ENCODE measurements at places on chromosomes 16 and 17.
A peak's percentile ranks its signal among the peaks of the same experiment; 100 is the strongest.

DNA sequence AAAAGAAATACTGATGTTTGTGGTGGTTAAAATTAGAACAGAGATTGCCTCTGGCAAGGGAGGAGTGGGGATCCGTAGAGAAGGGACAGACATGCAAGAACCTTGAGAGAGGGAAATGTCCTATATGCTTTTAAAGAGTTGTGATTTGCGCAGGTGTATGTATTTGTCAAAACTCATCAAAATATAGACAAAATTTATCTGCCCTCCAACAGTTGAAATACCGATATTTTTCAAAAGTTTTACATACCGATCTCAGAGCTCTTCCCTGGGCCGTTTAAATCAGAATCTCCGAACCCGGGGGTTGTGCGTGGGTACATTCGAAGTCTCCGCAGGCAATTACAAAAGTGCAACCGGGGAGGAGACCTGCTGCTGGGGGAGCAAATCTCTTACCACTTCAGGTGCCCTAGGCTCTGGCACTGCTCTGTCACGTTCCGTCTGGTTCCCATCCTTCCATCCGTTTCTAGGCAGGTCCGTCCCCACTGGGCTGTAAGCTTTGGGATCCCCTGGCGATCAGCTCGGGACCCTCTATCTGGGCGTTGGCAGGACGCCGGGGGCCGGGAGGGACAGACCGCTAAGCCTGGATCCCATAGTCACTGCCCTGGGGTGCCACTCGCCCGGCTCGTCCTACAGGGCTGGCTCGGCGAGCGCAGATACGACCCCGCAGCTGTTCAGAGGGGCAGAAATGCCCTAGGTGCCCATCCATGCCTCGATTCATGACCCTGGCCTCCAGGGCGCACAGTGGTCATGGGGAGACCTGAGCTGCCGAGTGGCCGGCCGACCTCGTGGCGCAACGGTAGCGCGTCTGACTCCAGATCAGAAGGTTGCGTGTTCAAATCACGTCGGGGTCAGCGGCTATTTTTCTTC is 4.2 kb downstream of the BORCS6 start:
- DNase-seq: peak; percentile 91

DNA sequence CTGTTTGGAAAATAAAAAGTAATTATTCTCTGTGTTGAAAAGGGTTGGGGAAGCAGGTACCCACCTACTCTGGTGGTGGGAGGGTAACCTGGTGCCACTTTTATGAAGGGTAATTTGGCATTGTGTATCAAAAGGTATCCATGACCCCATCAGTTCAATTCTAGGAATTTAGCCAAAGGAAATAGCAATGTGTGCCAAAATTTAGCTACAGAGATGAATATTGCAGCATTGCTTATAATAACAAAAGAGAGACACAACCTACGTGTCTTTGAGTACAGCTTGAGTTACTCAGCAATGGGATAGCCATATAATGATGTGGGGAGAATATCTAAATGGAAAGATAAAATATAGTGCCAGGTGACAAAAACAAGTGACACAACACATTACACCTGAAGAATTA is 170.7 kb downstream of the NTN1 start:
- no peak for DNase-seq

DNA sequence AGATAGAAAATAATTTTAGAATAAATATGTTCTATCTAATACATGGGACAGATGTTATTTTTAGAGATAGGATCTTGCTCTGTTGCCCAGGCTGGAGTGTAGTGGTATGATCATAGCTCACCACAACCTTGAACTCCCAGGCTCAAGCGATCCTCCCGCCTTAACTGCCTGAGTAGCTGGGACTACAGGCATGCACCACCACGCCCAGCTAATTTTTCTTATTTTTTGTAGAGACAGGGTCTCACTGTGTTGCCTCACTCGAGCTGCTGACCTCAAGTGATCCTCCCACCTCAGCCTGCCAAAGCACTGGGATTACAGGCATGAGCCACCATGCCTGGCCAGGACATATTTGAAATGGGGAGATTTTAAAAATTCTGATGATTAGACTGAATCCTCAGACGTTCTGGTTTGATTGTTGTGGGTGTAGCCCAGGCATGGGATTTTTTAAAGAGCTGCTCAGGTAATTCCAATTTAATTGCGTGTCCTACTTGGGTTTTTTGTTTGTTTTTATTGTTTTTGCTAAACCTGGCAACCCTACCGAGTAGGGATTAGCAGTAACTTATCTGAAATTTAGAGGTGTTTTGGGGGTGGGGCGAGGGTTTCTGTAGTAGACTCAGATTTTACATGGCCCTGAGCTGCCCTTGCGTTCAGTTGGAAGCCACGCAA is 142.9 kb downstream of the RAB11FIP4 start:
- DNase-seq: no peak

DNA sequence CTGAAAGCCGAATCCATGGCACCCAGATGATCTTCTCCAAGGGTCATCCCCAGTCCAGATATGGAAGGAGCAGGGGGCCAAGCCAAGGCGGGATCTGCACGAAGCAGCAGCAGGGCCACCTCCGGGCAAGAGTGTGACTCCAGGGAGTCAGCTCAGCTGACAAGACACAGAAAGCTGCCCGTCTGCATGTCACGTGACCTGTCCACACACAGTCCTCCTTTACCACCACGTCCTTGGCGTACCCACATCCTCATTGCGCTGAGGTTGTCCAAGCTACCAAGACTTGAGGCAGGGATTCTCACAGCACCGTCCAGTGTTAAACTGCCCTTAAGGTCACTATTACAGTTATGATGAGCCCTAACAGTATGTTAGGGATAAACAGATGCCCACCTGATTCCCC is 11.3 kb upstream of the CYTH1 start:
- no peak for DNase-seq

DNA sequence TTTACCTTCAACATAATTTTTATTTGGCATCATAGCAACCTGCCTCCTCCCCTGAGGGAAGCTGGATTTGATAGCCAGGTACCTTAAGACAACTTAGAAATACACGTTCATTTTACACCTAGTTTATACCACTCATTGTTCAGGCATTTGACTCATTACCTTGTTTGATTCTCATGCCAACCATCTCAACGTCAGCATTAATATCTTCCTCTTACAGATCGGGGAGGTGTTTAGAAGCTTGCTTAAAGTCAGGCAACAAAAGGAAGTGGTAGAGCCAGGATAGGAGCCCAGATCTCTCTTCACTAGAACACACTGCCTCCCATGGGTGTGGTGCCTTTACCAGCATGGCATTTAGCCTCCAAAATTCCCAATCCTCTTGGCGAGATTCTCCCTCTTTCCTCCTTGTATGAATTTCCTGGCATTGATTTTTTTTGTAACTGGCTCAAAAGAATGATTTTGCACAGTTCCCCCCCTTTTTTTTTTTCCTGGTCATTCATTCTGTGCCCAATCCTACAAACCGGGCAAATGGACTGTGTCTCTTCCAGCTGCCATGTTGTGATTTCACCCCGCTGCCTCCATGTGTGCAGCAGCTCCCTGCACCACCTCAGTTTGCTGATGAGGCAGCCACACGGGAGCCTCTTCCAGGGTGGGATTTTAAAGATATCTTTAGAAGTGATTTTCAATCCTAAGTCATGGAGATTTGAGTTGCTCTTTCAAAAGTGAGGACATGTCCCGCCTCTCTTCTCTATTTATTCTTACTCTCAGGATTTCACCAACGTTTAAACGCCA is 383.6 kb downstream of the UTP18 start:
- DNase-seq: no peak

- no peak for DNase-seq
Observed at GRCh38 chr16:75111514-75111940, 5.1 kb downstream of the LDHD start.

DNA sequence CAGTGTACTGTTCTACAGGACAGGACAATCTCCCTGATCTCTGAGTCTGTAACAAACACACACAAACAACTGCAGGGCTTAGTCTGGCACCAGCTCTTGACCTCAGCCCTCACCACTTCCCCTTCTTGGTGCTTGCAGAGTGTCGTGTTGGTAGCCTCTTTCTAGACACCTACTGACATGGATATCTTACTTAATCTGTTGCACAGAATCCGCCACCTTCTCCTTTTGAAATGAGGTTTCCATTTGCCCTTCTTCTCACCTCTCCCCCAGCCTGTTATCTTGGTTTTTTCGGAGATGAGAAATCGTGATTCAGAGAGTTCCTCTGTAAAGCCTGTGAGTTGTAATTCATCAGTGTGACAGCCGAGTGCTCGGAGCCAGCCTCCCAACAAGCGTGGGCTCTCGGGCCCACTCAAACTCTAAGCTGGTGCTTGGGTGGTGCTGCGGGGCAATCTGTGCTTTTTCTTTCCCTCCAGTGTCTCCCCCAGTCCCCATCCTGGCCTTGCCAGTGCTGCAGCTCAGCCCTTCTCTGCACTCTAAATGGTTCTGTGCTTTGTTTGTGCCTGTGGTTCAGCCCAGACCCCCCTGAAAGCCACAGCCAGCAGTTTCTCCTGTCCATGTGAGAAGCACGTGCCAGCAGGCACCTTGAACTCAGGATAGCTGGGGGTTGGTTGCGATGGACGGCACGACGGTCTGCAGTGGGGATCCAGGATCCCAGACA is 28.1 kb downstream of the KIAA0513 start:
- peak; percentile 78 for DNase-seq

GRCh38 chr17:33776304-33776703 is 478.8 kb upstream of the CCL2 start:
- DNase-seq: no peak

DNA sequence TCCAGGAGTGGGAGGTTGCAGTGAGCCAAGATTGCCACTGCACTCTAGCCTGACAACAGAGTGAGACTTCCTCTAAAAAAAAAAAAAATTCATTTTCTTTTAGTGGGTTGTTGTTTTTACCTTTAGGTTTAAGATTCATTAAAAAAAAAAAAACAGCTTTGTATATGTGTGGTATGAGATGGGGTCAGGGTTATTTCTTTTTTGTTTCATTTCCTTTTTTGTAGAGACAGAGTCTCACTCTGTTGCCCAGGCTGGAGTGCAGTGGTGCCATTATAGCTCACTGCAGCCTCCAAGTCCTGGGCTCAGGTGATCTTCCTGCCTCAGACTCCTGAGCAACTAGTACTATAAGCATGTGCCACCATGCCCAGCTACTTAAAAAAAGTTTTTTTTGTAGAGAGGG is 47.0 kb downstream of the BCAS3 start:
- DNase-seq: no peak

- DNase-seq: no peak
Observed at GRCh38 chr16:77470851-77471250, 36.0 kb upstream of the ADAMTS18 start.

GRCh38 chr17:29699283-29699682 is 76.6 kb upstream of the CORO6 start:
- no peak for DNase-seq

DNA sequence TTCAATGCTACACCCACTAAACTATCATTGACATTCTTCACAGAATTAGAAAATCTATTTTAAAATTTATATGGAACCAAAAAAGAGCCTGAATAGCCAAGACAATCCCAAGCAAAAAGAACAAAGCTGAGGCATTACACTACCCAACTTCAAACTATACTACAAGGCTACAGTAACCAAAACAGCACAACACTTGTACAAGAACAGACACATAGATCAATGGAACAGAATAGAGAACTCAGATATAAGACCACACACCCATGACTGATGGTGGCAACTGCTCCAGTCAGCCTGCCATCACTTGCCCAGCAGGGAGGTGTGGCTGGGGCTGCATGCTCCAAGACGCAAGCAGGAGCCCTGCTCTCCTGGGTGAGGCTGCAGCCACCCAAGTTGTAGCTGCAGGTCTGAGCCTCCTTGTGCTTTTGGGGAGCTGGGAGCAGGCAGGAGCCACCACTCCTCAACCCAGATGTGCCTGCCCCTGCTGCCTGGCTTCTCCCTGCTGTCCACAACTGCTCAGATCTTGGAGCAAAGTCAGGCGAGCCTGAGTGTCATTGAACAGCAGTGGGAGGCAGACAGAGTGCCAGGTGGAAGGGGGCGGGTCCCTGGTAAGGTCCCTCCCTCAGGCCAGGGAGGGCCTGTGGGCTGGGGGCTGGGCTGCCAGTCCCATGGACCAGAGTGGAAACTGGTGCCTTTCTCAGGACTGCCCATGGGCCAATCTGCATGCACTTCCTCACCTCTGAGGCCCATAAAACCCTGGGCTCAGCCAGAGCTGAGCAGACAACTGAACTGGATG is 24.7 kb downstream of the SSH2 start:
- DNase-seq: no peak

- no peak for DNase-seq
Observed at GRCh38 chr16:68951991-68952877, 108.9 kb downstream of the TANGO6 start.

DNA sequence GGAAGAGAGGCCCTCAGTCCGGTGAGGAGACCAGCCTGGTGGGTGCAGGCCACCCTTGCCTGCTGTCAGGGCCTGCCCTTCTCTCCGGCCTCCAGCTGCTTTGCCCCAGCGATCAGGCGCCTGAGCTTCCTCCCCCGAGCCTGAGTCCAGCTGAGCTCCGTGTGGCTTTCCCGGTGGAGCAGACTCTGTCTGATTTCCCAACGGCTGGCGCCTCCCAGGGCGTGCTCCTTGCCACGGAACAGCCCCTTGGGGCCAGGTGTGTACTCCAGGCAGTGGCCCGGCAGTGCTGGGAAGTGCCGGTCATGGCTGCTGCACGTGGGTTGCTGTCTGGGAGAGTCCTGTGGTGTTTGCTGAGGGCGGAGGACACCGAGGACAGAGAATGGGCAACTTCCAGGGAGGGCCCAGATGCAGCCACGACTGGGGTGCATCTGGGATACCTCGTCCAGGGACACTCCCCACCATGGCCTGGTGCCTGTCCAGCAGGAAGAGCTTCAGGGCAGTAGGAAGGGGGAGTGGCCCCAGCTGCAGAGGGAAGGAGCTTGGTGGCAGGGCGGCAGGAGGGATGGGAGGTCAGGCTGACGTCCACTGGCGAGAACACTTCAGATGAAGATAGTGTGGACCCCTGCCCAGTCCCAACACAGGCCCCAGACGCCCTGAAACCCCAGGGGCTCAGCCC is 22.5 kb downstream of the METRNL start:
- DNase-seq: no peak
